ENCODE measurements at places on chromosomes 3 and 15.

DNA sequence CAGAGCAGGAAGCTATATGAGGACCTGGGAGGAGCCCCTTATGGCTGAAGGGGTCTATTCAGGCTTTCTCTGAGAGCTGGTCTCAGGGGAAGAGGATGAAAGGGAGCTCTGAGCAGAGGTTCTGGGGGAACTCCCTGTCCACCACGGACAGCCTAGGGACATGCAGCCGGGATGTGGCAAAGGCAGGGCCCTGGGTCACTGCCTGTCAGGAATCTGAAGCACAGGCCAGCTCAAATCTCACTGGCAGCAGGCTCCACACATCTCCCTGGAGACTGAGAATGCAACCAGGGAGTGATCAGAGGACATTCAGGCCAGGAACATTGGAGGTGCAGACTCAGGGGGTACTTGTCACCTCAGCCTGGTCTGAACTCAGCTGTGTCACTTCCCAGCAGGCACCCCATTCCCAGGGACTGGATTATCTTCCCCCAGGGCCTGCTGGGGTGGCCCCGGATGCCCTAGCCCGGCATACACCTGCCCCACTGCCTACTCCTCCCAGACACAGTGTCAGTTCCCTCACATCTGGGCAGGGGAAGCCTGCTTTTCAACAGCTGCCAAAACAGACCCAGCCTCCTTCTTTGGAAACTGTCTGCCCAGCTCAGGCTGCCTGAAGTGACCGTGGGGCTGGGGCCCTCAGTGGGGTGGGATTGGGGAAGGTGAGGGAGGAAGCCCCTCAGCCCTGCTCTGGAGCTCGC is 18.3 kb upstream of the SEMA3F start:
- DNase-seq, result no peak

GRCh38 chr3:111714305-111714704 is 119.2 kb upstream of the ZBED2 start:
- no peak for DNase-seq

GRCh38 chr3:9915254-9916141 is 1.4 kb upstream of the IL17RC start:
- DNase-seq, result no peak

- no peak for DNase-seq
These were observed 240.4 kb downstream of the RBMS3 start for GRCh38 chr3:29521293-29521692.

DNA sequence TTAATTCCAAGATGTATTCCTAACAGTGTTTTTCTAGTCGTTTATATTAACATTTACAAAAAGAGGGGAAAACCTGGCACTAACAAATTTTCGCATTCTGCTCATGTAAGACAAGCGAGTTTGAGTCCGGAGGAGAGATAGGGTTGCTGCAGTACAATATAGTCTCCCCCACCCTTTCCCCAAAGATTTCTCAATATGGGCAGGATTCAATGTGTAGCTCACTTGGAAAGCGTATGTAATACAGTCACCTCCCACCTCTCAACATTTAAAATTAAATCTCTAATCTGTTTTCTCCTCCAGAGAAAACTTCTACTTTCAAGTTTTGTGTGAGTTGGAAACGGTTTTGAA is 57.9 kb downstream of the CMSS1 start:
- no peak for DNase-seq

DNA sequence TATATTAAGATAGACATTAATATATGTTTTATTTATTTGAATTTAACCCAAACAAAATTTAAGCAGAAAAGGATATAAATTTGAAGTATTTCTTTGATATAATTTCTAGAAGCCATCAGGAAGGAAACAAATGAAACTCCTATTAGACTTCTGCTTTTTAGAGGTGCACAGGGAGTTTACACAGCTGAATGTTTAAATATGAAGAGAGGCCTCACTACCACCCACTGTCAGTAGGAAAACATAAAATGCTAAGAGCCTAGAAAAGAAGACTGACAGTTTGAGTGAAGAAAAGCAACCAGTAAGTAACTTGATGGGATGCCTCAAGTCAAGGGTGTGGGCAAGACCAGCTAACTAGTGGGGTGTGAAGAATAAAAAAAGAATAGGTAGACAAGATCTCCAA is 19.7 kb downstream of the PLSCR2 start:
- no peak for DNase-seq

- no peak for DNase-seq
These were observed 23.4 kb downstream of the CHRNA7 start for GRCh38 chr15:32053719-32054118.

DNA sequence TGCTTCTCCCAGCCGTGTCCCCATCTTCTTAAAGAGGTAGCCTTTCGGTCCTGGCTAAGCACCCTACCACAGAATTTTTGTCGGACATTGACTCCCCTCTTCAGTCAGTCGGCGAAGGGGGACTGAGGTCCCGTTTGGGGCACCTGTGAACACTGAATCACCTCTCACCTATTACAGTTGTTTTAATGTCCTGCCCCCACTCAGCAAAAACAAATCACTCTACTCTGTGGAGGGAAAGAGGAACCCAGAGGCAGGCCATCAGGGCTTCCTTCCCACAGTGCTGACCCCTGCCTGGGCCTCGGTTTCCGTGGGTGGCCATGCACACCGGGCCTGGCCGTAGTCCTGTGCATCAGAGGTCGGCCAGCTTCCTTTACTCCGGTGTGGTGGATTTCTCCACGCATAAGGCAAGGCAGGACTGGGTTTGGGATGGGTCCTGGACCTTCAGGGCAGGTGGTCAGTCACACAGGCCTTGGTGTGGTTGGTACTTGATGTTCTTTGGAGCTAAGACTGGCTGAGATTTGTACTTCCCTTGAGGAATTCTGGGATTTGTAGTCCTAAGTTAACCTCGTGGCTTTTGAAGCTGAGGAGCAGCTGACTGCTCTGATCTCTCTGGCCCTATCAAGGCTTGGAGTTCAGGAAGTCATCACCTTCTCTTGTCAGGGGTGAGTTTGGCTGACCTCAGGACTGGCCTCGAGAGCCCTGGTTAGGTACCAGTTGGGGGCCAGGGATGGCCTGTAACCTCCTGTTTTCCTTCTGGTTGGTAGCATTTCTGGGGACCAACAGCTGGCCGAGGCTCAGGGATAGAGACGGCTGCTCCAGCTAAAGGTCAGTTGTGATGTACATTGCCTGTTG is 627 bp upstream of the FAM131A start:
- DNase-seq, result no peak

DNA sequence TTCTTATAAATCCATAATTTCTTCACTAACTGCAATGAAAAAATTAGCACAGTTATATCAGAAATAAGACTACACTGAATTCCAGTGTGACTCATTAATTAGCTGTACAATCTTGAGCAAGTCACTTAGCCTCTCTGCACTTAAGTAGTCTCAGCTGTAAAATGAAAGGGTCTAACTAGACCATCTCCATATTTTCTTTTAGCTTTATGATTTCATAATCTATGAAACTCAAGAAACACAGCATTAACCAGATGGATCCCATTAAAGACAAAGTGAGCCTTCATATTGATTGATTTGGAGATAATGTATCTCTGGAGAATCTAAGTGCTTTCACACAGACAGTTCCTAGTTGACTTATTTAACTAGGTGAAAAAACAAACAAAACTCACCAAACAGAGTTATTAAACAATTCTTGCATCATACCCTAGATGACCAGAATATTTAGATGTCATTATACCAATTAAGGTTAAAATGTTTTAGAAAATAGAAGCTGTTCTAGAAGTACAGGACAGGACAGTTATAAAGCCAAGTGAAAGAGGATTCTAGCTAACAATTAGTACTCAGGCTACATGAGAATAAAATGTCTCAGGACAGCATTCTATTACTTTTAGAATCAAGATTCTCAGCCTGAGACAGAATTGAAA is 11.2 kb downstream of the CSNK1G1 start:
- no peak for DNase-seq

- DNase-seq, result no peak
These were observed 31.6 kb downstream of the SLC24A1 start for GRCh38 chr15:65653341-65653740.

- no peak for DNase-seq
These were observed 27.3 kb upstream of the NMB start for GRCh38 chr15:84685304-84685703.

GRCh38 chr3:75171630-75172230 is 492.4 kb upstream of the FRG2C start:
- DNase-seq, result no peak

- no peak for DNase-seq
These were observed 23.4 kb downstream of the STRIT1 start for GRCh38 chr3:155270063-155270462.

DNA sequence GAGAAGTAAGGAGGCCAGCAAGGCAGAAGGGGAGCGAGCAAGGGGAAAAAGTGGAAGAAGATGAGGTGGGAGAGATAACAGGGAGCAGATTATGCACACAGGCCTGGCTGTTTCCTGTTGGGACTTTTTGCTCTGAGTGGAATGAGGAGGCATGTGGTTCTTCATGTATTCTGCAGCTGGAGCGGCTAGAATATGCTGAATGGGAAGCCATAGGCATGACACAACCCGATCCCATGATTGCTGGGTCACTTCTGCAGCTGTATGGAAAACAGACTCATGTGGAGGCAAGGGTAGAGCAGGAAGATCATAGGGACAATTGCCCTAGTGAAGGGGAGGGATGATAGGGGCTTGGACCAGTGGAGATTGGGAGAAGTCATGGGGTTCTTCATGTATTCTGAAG is 206.0 kb upstream of the SUCLG2 start:
- DNase-seq, result no peak

DNA sequence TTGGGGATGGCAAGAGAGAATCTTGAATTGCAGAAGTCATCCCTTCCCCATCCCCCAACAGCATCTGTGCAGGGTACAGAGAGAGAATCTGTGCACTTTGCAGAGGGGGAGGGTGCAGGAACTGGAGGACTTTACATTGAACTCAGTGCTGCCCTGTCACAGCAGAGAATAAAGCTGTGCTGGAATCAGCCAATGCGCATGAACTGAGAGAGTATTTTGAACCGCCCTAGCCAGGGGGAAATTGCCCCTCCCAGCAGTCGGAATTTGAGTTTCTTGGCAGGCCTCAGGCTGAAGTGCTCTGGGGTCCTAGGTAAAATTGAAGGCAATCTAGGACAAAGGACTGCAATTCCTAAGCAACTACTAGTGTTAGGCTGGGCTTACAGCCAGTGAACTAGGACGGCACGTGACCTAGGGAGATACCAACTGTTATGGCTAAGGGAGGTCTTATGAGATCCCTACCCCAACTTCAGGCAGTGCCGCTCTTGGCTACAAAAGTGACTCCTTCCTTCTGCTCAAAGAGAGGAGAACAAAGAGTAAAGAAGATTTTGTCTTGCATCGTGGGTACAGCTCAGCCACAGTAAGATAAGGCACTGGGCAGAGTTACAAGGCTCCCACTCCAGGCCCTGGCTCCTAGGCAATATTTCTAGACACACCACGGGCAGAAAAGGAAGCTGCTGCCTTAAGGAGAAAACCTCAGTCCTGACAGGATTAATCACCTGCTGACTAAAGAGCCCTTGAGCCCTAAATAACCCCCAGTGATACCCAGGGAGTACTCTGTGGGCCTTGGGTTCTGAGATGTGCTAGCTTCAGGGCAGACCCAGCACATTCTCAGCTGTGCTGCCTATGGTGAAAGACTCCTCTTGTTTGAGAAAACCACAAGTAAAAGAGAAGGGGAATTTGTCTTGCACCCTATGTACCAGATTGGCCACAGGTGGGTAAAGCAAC is 300.5 kb upstream of the ALCAM start:
- DNase-seq, result no peak

- no peak for DNase-seq
These were observed 50.2 kb downstream of the AKAP13 start for GRCh38 chr15:85430406-85431204.

DNA sequence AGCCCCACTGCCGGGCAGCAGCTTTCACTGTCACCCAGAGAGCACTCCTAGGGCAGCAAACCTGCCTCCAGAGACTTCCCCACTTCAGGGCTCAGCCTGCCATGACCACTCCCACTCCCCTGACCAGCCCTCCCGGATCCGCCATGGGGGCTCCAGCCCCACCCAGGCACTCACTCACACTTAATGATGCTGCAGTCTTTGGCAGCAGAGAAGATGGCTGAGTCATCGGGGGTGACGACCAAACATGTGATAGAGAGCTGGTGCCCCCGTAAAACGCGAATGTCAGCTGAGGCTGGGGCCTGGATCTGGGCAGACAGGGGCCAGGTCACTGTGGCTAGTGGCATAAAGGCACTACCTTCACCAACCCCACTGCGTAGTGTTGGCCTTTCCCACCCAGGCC is 4.7 kb downstream of the RRP9 start:
- DNase-seq, result no peak

- DNase-seq, result no peak
These were observed 91.8 kb upstream of the ALDH1A3 start for GRCh38 chr15:100787567-100788417.

DNA sequence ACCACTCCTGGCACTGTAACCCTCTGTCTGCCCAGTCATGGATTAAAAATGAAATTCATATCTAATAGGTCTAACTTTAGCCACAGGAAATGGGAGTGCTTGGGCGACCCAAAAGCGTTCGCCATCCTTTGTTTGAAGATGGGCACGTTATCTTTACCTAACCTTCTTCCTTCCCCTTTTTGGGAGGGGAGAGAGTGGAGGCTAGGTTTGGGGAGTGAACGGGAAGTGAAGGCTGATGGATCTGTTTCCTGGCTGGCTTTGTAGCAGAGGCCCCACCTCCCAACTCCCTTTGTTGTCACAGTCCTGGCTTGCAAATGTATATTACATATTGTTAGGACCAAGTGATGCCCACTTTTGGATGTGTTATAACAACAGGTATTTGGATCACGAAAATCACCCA is 98.1 kb upstream of the ARHGEF3 start:
- DNase-seq, result no peak

GRCh38 chr3:51350751-51351150 is 34.3 kb upstream of the MANF start:
- no peak for DNase-seq

DNA sequence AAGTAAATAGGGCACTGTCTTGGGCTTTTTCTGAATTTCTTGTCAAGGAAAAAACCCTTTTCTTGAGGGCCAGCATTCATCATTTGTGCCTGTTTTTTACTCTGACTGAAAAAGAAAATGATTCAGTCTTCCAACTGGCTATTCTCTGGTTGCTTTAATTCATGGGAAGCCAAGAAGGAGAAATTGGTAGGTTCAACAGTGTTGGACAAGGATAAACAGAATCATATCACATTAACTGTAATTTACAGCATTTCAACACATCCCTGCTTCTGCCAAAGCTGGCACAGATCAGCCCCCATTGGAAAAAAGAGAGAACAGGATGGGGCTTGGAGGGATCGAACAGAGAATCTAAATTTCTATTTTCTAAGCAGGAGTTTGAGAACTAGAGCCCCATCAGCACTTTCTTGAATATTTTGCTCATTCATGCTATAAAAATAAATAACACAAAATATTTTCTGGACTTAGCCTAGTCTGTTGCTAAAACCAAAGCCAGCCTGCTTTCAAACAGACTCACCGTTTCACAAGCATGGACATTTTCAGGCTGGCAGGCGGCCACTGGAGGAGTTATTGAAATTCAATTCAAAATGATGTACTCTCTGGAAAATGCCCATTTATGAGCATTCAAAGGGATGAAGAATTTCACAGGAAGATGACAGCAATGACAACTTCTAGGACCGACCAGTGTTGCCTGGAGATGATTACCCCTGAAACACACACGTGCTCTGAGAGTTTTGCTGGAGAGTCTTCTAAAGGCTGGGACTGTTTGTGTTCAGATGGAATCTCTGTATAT is 181.2 kb downstream of the WNT5A start:
- no peak for DNase-seq

- DNase-seq, result no peak
These were observed 22.0 kb downstream of the AADAC start for GRCh38 chr3:151835751-151836525.
